ENCODE measurements at places on chromosomes 12 and 14.
A peak's percentile ranks its signal among the peaks of the same experiment; 100 is the strongest.

- no peak for DNase-seq
Measured at GRCh38 chr12:51896236-51896635, 8.3 kb downstream of the ANKRD33 start.

DNA sequence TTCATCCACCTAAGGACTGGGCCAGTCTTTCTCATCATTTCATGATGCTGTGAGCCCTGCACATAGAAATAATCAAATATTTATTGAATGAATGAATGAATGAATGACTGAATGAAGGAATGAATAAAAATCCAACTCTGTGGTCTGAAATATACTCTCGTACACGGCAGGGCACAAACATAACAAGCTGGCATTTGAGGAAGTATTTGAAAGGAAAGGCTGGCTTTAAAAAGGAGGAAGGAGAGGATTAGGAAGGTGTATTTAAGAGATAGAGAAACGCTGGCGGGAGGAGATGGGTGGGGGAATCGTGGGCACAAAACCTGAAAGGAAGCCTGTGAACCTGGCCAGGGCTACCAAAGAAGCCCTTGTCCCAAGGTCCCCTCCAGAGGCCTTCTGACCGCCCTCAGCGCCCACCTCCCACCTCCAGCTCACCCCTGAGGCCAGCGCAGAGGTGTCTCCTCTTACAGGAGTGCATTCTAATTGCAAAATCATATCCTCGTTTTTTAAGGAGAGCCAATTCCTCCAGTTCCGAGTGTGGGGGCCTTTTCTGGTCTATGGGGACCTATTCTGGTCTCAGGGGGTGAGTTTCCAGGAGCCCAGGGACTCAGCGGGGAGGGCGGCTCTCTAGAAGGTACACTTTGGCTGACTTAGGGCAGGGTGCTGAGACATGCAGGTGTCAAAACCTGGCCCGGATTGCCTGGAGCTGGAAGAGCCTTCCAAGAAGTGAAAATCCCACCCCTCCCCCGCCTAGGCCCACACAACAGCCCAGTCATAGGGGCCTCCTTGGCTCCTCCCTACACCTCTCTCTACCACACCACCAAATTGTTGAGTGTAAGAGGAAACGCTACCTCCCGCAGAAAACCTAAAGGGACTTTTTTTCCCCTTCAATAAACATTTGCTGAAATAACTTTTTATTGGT lies 8.7 kb upstream of the JDP2 start:
- peak; percentile 75 for DNase-seq

- no peak for DNase-seq
Measured at GRCh38 chr14:77950371-77951063, 150.6 kb downstream of the ADCK1 start.

GRCh38 chr14:45715946-45716345 lies 462.9 kb upstream of the MIS18BP1 start:
- no peak for DNase-seq

GRCh38 chr14:20516921-20517320 lies 11.6 kb downstream of the RNASE10 start:
- no peak for DNase-seq

DNA sequence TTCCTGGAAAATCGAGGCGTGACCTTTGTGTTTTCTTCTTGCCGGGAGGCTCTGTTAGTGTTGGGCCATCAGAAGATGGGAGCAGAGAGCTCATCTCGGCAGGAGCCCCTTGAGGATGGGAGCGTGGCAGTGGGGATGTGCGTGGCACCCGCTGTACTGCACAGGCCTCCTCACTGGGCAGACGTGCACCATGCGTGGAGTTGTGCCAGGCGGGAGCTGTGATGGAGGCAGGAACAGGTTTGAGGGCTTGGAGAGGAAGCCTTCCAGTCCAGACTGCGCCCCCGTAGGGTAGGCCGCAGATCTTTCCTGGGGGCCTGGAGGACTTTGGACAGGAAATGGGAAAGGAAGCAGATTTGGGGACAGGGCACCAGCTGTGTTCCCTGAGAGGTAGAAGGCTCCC lies 197.5 kb downstream of the TSPAN9 start:
- DNase-seq: no peak

GRCh38 chr12:97358361-97358760 lies 104.2 kb upstream of the RMST start:
- no peak for DNase-seq

Measured in stimulated activated CD4-positive, alpha-beta T cell treated with anti-CD3 and anti-CD28 coated beads, Interleukin-1b, Interleukin-23, amount 100 ng/mL, for 48 hours (primary cell).